Gastroesophageal sphincter (tissue), 4 donors: ENCODE measurements at places on chromosomes 6 and 20.

GRCh38 chr6:119630561-119631192, 281.1 kb upstream of the MAN1A1 start:
- no peak for ATAC-seq

DNA sequence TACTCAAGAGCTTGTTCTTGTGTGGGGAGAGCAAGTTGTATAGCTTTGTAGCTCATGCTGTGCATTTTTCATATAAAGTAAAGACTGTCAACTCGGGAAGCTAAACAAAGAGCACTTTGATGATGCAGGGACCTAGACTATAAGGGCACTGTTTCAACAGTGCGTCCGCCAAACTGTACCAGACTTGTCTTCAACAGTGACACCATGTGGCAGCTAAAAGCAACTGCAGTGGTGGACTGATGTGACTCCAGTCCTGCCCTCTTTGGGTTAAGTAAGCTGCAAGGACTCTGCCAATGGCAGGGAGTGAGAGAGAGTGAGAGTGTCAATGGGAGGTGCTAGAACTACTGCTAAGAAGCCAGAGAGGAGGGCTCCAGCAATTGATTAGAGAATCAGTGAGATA, 48.1 kb upstream of the MC3R start:
- ATAC-seq: no peak

DNA sequence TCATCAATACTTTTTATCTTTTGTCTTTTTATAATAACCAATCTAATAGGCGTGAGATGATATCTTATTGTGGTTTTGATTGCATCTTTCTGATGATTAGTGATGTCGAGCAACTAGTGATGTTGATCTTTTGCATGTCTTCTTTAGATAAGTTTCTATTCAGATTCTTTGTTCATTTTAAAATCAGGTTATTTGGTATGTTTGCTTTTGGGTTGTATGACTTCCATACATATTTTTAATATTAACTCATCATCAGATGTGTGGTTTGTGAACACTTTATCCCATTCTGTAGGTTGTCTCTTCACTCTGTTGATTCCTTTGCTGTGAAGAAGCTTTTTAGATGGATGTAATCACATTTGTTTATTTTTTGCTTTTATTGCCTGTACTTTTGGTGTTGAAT, 295.8 kb downstream of the BCKDHB start:
- no peak for ATAC-seq

- ATAC-seq: no peak
Measured at GRCh38 chr6:107033126-107033525, 5.1 kb downstream of the MTRES1 start.

DNA sequence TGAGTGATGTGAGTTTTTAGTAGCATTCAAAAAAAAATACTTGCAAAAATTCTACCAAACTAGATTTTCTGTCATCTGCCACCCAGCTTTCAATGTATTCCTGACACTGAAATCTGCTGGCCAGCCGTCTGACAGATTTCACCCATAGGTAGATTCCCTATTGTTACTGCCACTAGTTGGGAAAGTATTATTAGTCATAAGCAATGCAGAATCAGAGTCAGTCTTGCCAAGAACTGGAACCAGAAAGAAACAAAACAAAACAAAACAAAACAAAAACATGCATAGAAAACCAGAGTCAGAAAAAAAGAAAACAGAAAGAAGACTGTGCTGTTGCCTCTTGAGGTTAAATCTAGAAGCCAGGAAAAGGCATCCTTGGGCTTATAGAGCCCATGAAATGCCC, 293.1 kb upstream of the KCNQ5 start:
- no peak for ATAC-seq

DNA sequence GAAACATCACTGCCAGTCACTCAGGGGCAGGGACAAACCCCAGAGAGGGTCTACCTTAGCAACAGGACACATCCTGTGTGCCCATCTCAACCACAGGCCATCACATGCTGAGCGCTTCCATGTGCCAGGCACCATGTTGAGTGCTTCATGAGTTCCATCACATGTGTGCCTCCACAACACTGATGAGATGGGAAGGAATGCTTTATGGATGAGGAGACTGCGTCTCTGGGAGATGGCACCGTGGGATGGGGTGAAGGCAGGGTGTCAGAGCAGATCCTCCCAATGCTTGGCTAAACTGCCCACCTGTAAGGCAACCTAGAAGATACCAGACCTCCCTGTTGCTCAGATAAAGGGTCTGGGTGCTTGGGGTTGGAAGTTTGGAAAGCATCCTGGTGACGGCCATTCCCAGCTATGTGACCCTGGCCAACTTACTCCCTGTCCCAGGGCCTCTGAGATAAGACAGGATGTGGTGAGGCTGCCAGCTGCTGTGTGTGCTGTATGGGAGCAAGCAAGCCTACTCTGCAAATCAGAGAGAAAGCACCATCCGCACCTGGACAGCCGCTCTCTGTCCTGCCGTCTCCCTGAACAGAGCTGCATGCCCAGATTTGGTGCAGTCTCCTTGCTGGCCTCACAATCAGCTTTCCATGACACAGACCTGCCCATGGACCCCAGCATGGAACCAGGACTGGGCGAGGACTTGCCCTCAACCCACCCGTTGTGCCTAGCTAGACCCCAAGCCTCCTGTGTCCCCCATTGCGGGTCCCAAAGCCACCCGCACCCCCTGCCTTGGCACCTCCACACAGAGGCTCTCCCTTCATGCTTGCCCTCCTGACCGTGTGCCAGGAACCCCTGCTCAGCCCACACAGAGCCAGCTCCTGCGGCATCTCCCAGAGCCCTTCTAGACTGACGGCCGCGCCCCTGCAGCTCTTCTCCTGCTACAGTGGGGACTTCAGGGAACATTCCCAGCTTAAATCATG, 143.7 kb downstream of the SYNDIG1 start:
- no peak for ATAC-seq

GRCh38 chr20:62202676-62203377, 17.3 kb downstream of the HRH3 start:
- ATAC-seq: no peak

- no peak for ATAC-seq
Measured at GRCh38 chr6:156957931-156958547, 180.9 kb downstream of the ARID1B start.

- peak; percentile 68 for ATAC-seq
Measured at GRCh38 chr6:156809034-156809433, 31.9 kb downstream of the ARID1B start.

DNA sequence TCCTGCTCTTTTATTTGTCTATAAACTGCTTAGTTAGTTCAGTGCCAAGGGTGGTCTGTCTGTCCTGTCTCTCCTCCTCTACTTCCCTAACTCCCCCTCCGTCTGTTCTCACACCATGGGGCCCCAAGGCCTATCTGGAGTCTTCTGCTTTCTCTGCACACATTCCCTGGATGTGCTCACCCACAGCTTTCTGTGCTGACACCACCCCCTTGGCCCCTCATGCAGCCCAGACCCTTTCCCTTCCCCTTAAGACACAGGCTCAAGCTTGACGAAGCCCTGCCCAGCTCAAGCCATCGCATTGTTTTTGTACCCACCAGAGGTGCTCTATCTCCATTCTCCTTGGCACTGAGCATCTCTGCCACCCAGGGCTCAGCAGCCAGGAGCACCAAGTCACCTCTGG, 78.1 kb upstream of the NNAT start:
- no peak for ATAC-seq

DNA sequence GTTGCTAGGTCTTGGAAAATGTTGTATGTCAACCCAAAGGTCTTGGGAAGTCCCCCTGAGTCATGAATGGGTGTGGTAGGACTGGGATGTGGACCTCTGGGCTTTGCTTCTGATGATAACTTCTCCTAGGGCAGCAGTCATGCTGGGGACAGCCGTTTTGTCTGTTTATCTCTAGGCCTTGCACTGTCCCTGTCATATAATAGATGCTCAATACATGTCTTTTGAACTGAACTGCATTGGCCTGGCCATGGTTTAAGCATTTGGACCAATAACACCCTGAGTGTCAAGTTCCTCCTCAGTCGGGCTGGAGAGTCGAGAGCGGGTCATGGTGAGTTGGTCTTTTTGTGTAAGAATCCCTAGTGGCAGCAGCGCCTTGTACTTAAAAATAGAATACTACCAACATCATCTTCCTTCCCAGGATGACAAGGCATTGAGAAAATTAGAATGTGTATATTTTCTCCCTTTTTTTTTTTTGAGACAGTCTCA, 43.1 kb downstream of the E2F3 start:
- no peak for ATAC-seq

DNA sequence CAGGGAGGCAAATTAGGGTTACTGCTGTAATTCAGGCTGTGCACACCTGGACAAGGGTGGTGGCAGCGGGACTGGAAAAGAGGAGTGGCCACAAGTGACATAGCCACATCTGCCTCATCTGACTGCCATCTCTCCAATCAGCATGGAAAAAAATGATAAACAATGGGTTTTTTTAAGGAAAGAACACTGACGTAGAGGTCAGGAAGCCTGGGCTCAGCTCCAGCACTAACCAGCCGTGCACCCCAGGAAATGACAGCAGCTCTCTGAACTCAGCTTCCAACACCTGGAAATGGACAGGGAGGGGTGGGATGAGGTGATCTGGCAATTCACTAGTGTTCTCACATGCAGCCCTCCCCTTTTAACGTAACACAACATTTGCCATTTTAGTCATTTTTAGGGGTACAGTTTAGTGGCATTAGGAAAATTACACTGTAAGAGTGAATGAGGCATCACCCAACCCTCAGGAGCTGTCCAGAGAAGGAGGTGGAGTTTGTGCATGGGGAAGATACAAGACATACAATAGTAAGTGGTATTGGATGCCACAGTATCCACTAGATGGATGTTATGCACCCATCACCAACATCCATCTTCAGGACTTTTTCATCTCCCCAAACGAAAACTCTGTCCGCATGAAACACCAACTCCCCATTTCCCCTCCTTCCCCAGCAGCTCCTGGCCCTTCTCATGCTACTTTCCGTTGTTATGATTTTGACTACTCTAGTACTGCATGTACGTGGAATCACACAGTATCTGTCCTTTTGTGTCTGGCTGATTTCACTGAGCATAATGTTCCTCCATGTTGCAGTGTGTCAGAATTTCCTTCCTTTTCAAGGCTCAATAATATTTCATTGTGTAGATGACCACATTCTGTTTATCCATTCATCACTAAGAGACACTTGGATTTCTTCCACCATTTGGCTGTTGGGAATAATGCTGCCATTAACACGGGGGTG, 215.5 kb upstream of the ECI2 start:
- ATAC-seq: peak; percentile 10

- ATAC-seq: no peak
Measured at GRCh38 chr20:7291946-7292345, 524.5 kb downstream of the BMP2 start.

GRCh38 chr20:63248835-63249591, 5.2 kb downstream of the NKAIN4 start:
- ATAC-seq: no peak

DNA sequence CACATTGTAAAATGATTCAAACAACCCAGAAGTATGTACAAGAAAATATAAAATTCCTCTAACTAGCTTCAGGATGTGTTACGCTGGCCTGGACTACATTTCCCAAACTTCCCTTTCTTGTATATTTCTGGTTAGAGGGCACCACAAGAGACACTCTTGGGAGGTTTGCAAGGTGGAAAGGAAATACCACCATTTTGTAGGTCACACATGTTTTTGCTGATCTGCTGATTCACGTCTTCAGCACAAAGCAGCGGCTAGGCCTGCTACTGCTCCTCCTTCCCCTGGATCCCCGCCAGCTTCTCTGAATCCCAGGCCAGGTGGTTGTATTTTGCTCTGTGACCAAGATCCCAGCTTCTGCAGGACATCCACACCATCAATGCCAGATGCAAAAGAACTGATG, 104.2 kb downstream of the AGPAT4 start:
- ATAC-seq: no peak

- no peak for ATAC-seq
Measured at GRCh38 chr6:35311390-35312075, 13.9 kb downstream of the DEF6 start.

DNA sequence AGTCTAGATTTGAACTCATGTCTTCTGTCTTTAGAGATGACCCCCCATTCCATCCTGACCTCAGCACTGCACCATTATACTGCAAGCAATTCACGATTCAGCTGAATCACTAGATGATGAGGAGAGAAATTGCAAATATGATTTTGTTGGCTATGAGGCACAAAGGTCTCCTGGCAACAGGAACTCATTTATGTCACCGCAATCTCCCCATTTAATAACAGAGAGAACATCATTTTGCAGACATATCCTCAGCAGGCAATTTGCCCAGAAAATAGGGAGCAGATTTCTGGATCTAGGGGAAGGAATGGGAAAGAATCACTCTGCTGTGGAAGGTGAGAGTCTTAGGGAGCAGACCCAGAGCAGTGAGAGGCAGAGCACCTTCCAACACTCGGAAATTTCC, 303.0 kb downstream of the PAX1 start:
- ATAC-seq: no peak

- no peak for ATAC-seq
Measured at GRCh38 chr6:45540375-45540920, 162.7 kb upstream of the SUPT3H start.

DNA sequence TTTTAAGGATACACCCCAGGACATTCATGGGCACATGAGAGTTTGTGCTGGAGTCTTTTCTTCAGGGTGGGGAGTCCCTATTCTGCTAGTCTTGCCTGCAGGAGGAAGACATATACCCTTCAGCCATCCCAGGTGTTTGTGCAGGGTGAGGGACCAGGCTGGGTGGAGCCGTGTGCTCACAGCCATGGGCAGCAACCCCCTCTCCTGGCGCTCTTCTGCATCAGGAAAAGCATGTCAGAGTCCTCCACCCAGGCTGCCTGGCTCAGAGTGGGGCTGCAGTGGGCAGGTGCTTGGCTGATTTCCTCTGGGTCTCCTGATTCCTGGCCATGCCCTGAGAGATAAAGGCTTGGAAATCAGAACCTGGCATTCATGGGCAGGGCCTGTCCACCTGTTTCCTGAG, 22.7 kb upstream of the MLN start:
- ATAC-seq: no peak

GRCh38 chr6:31042806-31043205, 32.5 kb downstream of the MUC22 start:
- peak; percentile 39 for ATAC-seq
